ENCODE measurements at places on chromosomes 2 and 18. TPM values are rescaled to one million over a fixed set of nuclear protein-coding genes. Genes with fewer than 3 reads are reported as not detected.

The PLCL1 gene
- 3.2 TPM for total RNA-seq

The C2orf66 gene
- total RNA-seq, result 0.36 TPM

The ATP6V1B1 gene
- 2.5 TPM for total RNA-seq

The SERPINB11 gene
- not detected for total RNA-seq

The HOXD9 gene
- 0.36 TPM for total RNA-seq

The CD8B gene
- not detected for total RNA-seq

The EMILIN1 gene
- total RNA-seq, result 138 TPM

The CASP10 gene
- 3.3 TPM for total RNA-seq

The LYG2 gene
- not detected for total RNA-seq

The SLC9A4 gene
- total RNA-seq, result not detected

The GATA6 gene
- total RNA-seq, result 10.9 TPM

The REG1B gene
- not detected for total RNA-seq

DNA sequence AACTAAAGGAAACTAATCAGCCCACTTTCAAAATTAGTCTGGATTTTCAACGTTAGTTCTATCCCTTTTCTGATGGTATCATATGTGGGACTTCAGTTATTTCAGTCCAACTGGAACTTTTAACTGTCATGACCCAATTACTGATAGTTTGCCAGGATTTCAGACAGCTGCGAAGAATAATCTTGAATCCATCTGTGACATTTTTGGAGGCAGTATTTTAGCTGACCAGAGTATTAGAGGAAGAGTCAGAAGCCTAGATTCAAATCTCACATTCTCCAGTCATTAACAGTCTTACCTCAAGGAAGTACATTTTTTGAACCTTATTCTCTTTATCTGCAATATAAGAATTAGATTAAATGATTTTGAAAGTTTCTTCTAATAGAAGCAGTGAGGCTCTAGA is 81.3 kb downstream of the PTRHD1 start:
- DNase-seq, result no peak

- DNase-seq, result peak; percentile 49
Measured at GRCh38 chr2:10228611-10229365, 73.9 kb upstream of the HPCAL1 start.

GRCh38 chr2:72028996-72029395 is 118.7 kb downstream of the CYP26B1 start:
- no peak for DNase-seq

DNA sequence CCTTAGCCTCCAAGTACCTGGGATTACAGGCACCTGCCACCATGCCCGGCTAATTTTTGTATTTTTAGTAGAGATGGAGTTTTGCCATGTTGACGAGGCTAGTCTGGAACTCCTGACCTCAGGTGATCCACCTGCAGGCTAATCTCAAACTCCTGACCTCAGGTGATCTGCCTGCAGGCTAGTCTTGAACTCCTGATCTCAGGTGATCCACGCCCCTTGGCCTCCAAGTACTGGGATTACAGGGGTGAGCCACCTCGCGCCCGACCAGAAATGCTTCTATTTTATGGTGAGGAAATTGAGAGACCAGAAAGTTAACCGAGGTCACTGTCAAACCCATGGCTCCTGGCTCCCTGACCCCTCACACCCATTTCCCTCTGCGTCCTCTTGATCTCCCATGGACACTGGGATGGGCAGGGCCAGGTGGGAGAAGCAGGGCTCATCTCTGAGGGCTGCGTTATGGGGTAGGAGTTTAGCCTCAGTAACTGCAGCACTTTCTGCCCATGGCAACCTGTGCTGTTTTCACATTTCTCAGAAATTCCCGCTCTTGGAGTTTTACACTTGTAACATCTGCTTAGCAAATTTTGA is 210.0 kb downstream of the AGAP1 start:
- no peak for DNase-seq

DNA sequence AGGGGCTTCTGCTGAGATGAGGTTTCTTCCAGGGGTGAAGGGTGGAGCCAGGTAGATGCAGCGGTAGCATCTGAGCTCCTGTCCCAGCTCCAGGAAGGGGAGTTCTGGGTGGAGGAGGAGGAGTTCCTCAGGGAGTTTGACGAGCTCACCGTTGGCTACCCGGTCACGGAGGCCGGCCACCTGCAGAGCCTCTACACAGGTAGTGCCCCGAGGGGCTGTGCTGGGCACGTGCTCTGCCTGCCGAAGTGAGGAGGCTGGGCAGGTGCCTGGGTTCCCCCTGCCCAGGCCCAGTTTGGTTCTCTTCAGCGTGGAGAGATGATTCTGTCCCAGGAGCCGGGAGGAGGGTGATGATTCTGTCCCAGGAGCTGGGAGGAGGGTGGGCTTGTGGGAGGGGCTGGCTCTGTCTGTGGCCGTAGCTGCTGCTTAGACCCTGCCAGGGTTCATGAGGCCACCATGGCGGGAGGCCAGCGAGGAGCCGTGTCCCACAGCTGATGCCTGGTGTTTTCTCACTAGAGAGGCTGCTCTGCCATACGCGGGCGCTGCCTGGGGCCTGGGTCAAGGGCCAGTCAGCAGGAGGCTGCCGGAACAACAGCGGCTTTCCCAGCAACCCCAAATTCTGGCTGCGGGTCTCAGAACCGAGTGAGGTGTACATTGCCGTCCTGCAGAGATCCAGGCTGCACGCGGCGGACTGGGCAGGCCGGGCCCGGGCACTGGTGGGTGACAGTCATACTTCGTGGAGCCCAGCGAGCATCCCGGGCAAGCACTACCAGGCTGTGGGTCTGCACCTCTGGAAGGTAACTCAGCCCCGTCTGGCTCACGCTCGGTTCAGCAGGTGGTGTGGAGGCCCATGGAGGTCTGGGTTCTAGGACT is 8.2 kb downstream of the CAPN10 start:
- peak; percentile 57 for DNase-seq

DNA sequence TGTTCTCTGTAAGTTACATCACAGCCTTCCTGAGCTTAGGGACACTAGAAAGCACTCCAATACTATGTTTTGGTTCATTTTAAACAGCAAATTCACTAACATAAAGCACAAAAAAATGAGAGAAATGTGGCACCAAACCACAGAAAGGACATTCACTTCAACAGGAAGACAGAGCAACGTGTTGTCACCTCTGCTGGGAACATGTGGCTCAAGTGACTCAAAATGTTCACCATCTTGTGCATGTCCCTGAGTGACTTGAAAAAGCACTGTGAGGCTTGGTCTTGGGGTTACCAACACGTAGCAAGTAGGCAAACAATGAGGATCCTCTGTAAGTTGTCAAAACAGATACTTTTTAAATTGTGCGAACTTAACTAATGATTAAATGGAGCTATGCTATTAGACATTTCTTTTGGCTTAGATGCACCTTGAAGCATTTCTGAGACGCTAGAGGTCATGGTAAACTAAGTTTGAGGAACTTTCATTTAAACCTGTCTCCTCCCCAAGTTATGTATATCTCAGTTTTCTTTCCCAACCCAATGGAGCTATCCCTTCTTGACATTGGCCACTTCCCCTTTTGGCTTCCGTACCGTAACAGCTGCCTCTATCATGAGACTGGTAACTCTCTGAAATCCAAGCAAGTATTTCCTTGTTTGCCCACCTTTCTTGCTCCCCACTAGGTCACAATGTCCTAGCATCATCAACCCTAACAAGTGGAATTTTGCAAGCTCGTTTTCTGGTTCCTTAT is 14.0 kb upstream of the ST6GAL2 start:
- no peak for DNase-seq

DNA sequence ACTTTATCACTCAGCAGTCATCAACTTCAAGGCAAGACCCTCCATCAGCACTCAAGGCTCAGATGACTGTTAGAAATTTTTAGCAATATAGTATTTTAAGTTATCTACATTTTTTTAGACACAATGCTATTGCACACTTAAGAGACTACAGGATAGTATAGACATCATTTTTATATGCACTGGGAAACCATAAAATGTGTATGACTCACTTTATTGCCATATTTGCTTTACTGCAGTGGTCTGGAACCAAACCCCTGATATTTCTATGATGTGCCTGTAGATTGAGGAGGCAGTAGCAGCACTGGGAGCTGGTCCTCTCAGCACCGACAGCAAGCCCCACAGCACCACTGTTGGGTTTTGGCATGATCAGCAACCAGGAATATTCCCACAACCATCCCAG is 264.8 kb upstream of the HNRNPA3 start:
- peak; percentile 13 for DNase-seq

DNA sequence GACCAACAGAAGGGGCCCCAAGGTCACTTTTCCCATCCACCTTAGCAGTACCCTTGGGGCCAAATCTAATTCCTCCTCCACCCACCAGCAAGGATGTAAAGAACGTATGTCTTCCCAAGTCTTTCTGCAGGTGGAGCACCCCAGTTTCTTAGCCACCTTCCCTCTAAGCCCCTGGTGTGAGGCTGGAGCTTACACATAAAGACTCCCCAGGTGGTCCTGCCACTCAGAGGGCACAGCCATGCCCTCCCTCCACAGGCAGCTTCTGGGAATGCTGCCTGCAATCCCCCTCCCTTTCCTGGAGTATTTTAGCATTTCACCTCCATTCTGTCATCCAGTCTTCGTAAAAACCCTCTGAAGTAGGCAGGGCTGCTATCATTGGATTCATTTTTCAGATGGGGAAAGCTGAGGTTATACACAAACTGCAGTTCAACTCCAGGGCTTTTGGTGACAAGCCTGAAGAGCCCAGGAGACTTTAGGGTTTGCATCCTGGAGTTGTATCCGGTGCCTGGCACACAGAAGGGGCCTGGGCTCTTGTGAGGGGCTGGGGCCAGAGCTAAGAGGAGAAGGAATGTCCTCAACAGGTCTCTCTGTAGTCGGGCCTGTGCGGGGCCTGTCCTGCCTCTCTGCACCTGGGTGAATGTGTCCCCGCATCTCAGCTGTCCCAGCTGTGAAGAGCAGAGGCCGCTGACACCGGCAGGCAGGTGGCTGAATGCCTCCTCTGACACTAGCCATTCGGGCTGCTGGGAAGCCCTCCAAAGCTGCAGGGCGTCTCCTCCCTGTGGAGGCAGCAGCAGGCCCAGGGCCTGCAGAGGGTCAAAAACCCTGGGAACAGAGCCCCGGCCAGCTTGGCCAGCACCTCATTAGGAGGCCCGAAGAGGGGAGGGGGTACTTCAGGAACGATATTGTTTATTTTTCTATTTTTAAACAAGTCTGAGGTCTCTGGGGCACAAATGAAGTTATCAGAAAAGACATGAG is 27.6 kb downstream of the CIB4 start:
- no peak for DNase-seq

DNA sequence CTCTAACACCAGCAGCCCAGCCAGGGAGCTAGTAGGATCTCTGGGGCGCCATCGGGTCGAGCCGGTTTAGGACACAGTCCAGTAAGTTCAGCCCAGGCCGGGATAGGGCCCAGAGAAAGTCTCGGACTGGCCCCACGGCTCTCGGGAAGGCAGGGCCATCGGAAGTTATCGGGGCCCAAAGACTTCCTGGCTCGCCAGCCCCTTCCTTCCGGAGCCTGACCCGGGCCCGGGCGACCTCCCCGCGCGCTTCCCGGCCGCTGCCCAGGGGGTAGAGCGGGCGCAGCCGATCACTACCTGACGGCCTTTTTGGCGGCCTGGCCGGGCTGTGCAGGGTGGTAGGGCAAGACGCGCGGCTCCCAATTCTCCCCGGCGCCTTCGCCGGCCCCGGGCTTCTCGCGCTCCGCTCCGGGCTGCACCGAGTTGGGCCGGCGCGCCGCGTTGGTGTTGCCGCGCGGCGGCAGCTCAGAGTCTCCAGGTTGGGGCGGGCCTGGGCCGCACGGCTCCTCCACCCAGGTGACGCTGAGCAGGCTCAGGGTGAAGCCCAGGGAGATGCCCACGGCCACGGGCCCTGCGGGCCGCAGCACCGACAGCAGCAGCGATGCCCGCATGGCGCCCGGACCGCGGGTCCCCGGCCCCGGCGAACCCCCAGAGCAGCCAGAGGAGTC is 546 bp downstream of the CHPF start:
- peak; percentile 96 for DNase-seq

- DNase-seq, result peak; percentile 71
Measured at GRCh38 chr2:232883116-232883721, 13.2 kb downstream of the SNORC start.

- no peak for DNase-seq
Measured at GRCh38 chr2:71882236-71882946, 265.3 kb downstream of the CYP26B1 start.

DNA sequence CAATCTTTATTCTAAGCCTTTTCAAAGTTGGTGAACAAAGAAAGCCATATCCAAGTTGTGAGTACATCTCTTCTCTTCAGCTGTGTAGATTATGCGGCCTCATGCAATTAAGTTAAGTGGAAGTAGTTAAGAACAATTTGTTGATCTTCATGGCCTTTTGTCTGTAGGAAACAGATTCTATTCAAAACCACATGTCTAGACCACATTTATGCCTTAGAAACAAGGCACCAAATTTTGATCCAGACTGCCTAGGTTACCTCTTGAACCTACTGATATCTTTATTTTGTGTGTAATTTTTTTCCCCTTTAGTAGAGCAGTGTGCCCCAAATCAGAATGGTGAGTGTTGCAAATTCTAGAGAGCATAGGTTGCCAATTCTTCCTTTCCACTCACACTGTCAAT is 101.6 kb upstream of the CERS6 start:
- DNase-seq, result no peak

DNA sequence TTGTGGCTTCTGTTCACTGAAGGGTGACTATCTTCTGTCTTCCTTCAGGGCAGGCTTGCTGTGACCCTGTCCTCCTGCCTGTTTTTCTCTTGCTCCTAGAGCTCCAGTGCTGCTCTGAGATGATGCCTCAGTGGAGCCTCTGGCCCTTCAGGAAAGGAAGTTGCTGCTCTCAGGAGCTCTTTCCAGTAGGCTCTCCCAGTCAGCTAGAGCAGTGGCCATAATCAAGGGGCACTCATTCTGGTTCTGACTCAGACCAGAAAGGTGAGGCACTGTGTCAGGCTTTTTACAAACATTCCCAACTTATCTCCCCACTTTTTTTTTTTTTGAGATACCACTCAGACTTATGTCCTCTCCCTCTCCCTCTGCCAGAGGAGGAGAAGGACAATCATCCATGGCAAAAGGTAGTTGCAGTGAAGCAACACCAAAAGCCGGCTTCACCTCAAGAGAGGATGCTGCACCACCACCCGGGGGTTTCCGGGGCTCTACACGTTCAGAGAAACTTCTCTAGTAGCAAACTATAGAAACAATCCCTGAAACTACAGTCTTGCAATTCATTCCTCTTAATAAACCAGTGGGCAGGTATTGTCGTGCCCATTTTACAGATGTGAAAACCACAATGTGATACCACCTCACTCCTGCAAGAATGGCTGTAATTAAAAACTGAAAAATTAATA is 115.4 kb downstream of the ACTR3 start:
- no peak for DNase-seq

DNA sequence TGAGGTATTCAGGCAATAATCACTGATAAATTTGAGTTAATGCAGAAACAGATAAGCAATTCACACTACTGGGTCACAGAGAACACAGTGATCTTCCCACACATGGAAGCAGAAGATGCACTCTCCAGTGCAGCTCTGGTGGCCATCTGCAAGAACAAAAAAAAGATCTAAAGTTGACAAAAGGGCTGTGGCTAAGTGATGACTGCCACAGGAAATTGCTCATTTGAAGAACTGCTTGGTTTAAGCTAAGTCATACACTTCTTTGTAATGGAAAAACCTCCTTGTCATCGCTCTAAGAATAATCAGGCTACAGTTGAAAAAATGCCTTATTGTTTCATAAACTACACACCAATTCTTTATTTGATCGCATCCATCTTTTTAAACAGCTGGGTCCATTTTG is 115.1 kb downstream of the DTNB start:
- no peak for DNase-seq

All from osteoblast (primary cell).